NCI-H187 (cell line): ENCODE measurements at places on chromosomes 2 and 18.

GRCh38 chr2:238600506-238601432, 174.0 kb downstream of the ASB1 start:
- DNase-seq = no peak

DNA sequence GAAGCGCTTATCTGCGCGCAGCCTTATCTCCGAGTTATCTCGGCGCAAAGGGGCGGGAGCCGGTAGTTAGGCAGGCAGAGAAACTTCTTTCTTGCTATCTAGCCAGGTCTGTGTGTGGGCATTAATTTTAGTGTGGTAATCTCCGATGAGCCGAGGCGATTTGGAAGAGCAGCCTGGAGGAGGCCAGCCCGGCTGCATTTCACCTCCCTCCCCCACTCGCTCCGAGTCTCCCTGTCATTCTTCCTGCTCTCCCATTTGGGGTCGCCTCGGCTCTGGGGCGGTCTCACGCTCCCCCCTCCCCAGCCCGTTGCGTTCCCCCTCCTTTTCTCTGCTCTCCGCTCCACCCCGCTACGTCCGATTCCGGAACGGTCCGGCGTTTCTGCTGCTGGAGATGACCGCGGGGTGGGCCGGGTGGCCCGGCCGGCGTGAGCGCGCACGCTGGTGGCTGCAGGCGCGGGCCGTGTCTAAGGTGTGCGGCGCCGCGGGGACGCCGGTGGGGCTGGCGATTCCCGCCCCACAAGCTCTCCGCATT, 566 bp downstream of the GATA6 start:
- no peak for DNase-seq

- DNase-seq = no peak
Observed at GRCh38 chr18:456361-457139, 44.0 kb downstream of the COLEC12 start.

- no peak for DNase-seq
Observed at GRCh38 chr2:120514521-120514920, 168.6 kb downstream of the INHBB start.

DNA sequence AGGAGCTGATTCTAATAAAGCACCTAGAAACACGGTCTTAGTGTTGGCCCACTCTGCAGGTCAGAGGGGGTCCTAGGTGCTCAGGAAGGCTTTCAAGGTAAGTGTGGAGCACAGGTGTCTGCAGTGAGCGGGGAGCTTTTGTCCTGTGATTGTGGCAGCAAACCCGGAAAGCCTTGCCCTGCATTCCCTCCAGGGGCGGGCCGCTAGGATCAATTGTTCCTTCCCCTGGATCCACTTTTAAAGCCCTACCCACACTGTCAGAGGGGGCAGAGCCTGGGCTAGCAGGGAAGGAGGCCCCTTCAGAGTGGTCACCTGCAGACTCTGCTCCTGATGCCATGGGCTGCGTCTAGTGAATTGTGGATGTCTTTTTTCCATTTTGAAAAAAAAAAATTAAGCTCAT, 176.0 kb downstream of the CTIF start:
- DNase-seq = no peak

DNA sequence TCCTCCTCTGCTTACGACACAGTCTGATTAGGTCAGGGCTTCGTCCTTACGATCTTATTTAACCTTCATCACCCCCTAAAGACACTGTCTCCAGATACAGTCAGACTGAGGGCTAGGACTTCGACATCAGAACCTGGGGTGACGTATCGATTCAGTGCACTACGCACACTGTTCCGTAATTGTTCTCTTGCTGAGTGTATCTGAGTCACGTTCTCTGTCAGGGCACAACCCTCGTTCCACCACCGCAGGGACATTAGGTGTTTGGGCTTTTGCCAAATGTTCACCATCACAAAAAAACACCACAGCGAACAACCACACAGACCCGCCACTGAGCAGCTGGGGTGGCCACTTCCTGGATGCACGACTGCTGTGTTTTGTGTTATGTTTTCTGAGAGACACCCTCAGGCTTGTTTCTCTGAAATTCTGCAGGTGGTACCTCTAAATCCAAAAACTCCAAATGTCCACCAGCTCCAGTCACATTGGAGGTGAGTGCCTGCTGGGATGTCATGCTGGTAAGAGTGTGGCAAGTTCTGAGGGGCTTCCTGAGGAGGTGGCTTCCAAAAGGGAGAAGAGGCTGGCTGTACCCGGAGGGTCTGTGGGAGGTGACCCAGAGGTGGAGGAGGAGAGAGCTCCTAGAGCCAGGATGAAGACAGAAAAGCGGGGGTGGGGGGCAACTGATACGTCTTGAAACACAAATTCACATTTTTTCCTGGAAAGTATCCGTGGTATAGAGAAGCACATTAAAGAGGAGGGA, 66.6 kb downstream of the ADNP2 start:
- DNase-seq = no peak

GRCh38 chr2:5077479-5078089, 614.6 kb upstream of the SOX11 start:
- DNase-seq = no peak

DNA sequence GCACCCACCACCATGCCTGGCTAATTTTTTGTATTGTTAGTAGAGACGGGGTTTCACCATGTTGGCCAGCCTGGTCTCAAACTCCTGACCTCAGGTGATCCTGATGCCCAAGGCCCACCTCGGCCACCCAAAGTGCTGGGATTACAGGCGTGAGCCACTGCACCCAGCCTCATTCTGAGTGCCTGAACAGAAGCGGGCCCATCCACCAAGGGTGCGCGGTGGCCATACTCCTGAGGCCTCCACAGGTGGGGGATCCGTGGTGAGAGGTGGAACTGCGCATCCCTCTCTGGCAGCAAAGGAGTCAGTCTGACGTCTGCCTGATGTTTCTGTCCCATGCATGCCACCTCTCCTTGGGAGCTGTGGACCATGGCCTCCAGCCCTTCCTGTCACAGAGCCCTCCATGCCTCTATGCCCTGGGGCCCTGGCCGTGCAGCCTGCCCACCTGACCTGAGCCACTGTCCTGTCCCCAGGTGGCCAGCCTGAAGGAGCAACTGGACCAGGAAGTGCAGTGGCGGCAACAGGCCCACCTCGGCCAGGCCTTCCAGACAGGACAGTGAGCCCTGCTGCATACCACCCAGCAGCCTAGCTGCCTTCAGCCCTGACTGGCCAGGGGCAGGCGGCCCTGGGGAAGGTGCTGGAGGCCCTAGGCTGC, 7.6 kb upstream of the SNED1 start:
- no peak for DNase-seq

DNA sequence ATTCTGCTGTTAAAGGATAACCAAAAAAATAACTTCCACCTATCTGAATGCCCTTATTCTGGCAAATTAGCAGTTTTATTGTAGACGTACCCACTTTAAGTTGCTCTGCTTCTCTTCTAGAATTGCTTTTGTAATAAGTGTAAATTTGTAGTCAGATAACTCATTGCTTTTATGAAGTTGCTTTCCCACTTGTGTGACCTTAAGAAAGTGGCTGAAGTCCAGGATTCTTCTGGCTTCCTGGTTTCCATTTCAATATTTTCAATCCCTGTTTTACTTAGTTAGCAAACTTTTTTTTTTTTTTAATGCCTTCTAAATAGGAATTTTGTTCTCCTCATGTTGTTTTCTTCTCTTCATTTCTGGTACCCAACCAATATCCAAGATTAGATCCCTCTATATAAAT, 59.8 kb downstream of the GLS start:
- no peak for DNase-seq

- no peak for DNase-seq
Observed at GRCh38 chr2:88187038-88187676, 17.0 kb downstream of the THNSL2 start.

GRCh38 chr18:35389095-35389618, 12.0 kb upstream of the ZNF396 start:
- DNase-seq = no peak

- DNase-seq = no peak
Observed at GRCh38 chr2:229231328-229231868, 39.7 kb downstream of the PID1 start.

- no peak for DNase-seq
Observed at GRCh38 chr18:63878343-63878742, 9.2 kb upstream of the SERPINB2 start.

DNA sequence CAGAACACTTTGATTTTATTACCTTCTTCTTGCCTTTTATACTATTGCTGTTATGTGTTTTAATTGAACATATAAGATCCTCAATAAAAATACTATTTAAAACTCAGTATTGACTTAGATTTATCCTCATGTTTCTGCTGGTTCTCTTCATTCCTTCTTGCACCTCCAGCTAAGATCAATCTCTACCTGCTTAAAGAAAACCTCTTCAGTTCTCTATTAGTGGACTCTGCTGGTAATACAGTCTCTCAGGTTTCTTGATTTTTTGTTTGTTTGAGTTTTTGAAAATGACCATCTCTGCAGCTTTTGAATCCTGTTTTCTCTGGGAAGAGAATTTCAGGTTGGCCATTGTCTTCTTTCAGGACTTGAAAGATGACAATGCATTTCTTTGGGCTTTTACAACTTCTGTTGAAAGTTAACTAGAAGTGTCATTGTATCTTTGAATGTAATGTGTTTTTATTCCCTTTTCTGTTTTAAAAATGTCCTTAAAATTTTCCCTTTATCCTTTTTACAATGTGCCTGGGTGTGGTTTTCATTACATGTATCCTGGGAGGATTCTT, 29.8 kb upstream of the TMEM131 start:
- DNase-seq = no peak

DNA sequence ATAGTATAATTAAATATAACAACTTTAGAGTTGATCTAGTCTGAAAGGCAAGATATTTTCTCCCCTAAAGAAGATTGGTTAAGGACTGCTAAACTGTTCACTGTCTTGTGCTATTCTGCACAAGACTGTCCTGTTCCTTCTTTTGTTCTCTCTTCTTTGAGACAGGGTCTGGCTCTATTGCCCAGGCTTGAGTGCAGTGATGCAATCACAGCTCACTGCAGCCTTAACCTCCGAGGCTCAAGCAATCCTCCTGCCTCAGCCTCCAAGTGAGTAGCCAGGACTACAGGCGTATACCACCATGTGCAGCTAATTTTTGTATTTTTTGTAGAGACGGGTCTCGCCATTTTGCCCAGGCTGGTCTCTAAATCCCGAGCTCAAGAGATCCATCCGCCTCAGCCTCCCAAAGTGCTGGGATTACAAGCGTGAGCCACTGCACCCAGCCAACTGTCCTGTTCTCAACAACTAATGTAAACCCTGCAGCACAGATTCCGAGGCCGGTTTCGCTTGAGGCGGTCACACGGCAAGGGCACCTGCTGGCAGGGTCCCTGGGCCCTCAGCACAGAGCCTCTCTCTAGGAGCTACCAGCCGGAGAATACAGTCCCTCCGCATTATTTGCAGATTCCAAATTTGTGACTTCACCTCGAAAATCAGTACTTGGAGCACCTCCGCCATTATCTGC, 16.4 kb downstream of the PXDN start:
- no peak for DNase-seq

GRCh38 chr18:59448546-59448945, 89.5 kb upstream of the LMAN1 start:
- DNase-seq = no peak
